ENCODE measurements at places on chromosomes 1 and 21.

- H3K27me3 ChIP-seq, result no peaks in the 10 kb centered on the region
- no peaks in the 10 kb centered on the region for H3K4me1 ChIP-seq
- no peak overlapping the region for H3K4me3 ChIP-seq
- no peaks in the 10 kb centered on the region for H3K36me3 ChIP-seq
Observed at GRCh38 chr1:205329719-205330118, 8.2 kb upstream of the NUAK2 start.

GRCh38 chr21:38983560-38983959 is 177.8 kb downstream of the ETS2 start:
- DNase-seq, result no peak
- H3K4me3 ChIP-seq, result no peak overlapping the region
- no peaks in the 10 kb centered on the region for H3K27me3 ChIP-seq
- no peaks in the 10 kb centered on the region for H3K36me3 ChIP-seq
- H3K4me1 ChIP-seq, result peaks cover 10% of the 10 kb centered on the region
- no peak overlapping the region for H3K27ac ChIP-seq

- no peak overlapping the region for H3K27ac ChIP-seq
- no peaks in the 10 kb centered on the region for H3K4me1 ChIP-seq
- H3K27me3 ChIP-seq, result no peaks in the 10 kb centered on the region
- no peak for DNase-seq
Observed at GRCh38 chr1:105874621-105875020, 1181.9 kb upstream of the PRMT6 start.

DNA sequence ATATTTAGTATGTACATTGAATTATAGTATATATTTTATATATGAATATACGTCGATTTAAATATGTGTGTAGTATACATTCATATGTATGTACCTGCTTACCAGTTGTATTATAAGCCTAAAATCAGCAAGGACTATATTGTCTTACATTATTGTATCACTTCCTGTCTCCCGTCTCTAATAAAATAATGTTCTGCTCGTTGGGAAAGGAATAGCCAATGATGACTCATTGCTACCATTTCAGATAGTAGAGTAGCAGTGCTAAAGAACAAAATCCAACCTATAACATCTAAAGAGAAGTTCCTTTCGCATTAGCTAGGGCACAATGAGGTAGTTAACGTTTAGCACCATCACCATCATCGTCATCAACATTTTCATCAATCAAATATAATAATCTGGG is 39.9 kb upstream of the SMYD2 start:
- no peaks in the 10 kb centered on the region for H3K36me3 ChIP-seq
- no peak overlapping the region for H3K4me3 ChIP-seq
- H3K27ac ChIP-seq, result no peak overlapping the region
- no peak for DNase-seq
- H3K4me1 ChIP-seq, result no peaks in the 10 kb centered on the region

- H3K27me3 ChIP-seq, result no peaks in the 10 kb centered on the region
- no peaks in the 10 kb centered on the region for H3K36me3 ChIP-seq
- no peak overlapping the region for H3K4me3 ChIP-seq
Observed at GRCh38 chr1:221294242-221294641, 415.0 kb downstream of the HLX start.
